ENCODE measurements at places on chromosomes 16 and 17.
A peak's percentile ranks its signal among the peaks of the same experiment; 100 is the strongest.

DNA sequence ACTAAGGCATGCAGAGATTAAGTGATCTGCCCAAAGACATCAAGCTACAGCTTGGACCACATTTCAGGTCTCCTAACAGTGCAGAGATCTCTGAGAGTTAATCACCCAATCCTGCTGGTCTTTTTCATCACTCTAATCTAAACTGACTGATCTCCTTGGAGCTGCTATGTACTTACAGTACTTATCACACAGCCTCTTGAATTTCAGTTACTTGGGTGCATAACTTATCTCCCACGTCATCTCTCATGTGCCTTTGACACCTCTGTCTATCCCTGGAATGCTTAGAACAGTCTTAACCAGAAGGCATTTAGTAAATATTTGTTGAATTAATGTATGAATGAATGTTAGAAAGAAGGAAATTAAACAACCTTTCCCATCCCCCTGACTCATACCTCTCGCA is 139.0 kb downstream of the SNX11 start:
- no peak for DNase-seq

- no peak for DNase-seq
Observed at GRCh38 chr17:30969989-30970830, 629 bp upstream of the RNF135 start.

- DNase-seq: no peak
Observed at GRCh38 chr16:72886346-72886974, 161.5 kb downstream of the ZFHX3 start.

DNA sequence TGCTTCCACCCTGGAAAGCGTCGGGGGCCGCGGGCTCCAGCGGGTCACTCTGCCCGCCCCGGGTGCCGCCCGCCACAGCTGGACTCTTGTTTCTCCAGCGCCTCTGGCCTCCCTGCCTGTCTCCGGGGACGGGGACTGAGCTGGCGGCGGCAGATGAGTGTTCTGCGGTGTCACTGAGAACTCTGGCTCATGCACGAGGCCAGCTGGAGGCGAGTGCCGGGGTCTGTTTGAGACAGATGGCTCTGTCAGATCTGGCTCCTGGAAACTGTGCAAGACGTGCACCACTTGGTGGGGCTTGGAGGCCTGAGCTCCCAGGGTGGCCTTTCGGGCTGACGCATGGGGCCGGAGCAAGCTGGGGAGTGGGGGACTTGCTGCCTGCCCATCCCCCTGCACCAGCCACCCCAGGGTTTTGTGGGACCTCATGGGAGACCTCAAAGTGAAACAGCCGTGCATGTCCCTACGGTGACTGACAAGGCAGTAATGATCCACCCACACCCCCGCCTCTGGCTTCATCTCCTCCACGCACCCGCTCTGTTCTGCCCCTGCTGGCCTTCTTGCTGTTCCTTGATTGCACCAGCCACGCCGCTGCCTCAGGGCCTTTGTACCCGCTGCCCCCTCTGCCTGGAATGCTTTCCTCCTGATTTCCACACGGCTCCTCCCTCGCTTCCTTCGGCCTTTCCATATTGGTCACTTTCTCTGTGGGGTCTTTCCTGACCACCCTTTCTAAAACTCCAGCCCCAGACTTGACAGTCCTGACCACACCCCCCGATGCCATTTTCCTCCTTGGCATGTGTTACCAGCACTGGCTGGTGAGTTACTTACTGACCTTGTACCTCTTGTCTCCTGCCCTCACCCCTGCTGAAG is 174.9 kb upstream of the CIBAR2 start:
- DNase-seq: no peak

GRCh38 chr17:37109731-37110710 is 161.3 kb downstream of the AATF start:
- DNase-seq: no peak

- no peak for DNase-seq
Observed at GRCh38 chr17:73957564-73957963, 245.9 kb upstream of the RPL38 start.

DNA sequence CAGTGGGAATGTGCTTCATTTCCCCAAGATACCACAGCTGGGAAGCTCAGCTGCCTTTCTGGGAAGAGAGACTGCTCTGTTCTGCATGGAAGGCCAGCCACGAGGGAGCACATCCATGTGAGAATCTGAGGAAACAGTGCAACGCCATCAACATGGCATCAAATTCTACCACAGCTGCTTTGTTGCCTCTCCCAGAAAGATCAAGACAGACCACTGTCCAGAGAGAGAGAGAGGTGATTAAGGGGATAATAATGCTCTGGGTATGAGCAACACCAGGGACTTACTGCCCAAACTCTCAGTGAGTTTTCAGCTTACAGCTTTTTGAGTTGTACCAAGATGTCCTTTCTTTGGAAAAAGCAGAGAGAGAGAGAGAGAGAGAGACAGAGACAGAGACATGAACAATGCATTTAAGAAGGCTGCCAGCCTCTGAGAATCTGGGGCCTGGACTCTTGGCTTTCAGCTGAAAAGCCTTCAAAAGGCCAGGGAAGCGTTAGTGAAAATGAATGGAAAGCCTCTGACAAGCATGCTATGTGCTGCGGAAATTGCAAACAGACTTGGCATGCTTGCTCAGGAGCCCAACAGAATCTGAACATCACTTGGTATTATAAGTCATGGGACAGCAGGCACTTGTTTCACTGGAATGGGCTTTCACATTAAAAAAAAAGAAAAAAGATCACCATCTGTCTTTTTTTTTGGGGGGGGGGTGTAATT is 223.1 kb downstream of the MAP2K6 start:
- DNase-seq: no peak

DNA sequence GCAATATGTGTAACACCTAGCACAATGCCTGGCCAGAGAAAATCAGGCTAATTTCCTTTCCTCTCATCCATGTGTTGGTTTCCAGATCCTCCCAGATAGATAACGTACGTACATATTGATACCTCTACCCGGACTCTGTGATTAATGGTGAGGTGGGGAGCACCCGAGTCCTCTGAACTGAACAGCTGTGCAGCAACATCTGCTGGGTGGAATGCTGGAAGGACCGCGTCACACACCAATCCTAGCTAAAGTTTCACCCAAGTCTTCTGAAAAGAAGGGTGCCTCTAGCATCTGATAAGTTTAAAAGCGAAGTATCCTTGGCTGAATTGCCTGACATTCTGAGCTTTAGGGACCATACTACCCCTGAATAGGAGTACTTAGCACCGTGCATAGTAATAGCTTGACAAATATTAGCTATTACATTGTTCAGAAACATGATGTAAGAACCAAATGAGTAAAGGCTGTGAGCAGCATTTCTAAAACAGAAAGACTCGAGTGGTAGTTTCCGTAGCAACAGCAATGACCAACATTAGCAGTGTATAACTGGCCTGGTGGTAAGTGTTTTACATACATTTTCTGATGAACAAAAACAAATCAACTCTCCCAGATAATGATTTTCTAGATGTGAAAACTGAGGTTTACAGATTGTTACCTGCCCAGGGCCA is 91.4 kb downstream of the SYCE1L start:
- no peak for DNase-seq

GRCh38 chr16:73057291-73058210 is 9.6 kb upstream of the ZFHX3 start:
- no peak for DNase-seq

DNA sequence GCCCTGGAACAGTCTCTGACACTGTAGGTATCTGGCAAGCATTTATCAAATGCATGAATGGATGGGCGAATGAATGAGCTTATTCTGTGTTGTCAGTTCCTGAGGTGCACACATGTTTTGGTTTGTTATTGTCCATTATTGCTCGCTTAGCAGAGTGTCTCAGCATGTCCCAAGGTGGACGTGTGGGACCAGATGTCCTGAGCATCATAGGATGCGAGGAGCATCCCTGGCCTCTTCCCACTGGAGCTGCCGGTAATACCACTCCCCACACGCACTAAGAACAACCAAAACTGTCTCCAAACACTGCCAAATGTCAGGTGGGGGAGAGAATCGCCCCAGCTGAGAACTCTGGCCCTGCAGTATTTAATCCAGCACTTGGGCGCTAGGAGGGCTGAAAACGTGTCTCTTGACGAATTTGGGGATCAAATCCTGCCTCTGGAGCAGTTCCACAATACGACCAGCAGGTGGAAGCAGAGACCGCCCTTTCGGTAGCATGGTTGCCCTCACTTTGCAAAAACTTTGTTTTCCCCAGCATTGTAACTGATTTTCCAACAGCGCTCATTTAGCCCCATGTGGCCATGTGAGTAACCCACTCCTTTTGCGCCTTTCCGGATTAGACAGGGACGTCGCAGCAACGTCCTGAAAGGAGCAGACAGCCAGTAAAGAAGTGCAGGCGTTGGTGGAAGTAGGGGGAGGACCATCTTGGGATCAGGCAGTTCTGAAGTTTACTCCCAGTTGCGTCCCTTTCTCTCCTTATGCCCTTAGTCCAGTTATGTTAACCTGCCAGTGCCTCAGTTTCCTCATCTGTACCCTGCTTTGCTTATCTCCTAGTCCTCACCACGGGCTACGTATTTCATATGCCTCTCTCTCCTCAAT is 22.7 kb downstream of the TMEM114 start:
- peak; percentile 81 for DNase-seq

- DNase-seq: no peak
Observed at GRCh38 chr17:71709946-71710345, 410.9 kb upstream of the SOX9 start.

DNA sequence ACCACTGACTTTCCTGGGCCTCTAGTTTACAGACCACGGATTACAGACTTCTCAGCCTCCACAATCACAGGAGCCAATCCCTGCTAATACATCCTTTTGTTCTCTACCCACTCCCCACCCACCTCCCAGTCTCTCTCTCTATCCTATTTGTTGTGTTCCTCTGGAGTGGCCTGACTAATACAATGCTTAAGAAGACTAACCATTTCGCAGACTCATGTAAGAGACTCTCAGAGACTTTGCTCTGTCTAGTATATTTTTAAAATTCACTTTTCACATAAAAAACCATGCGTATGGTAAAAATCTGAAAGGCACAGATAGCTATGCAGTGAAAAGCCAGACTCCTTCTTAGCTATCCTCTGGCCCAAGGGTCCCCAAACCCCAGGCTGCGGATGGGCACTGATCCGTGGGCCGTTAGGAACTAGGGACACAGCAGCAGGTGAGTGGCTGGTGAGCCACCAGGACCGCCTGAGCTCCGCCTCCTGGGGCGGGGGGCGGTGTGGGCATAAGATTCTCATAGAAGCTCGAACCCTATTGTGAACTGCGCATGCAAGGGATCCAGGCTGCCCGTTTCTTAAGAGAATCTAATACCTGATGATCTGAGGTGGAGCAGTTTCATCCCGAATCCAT is 7.6 kb downstream of the PIK3R6 start:
- DNase-seq: no peak

DNA sequence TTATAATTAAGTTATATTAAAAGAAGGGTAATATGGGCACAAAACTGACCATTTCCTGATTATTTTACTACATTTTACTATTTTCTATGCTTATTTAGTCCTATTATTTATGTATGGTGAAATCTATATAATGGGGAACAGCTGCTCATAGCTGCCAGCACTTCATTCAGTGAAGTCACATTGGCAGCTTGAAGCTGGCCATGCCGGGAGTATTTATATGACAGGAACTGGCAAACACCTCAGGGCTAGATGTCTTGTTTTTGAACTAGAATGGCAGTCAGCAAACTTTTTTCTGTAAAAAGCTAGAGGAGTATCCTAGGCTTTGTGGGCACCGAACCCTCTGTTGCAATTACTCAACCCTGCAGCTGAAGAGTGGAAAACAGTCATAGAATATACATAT is 104.1 kb downstream of the CDH13 start:
- no peak for DNase-seq
